Dermis blood vessel endothelial cell (primary cell): ENCODE measurements at places on chromosomes 1 and 21.

- DNase-seq: no peak
These were observed 4.0 kb downstream of the TCHHL1 start for GRCh38 chr1:152084853-152085252.

- no peak for DNase-seq
These were observed 1.8 kb downstream of the PEX11B start for GRCh38 chr1:145916745-145917144.

GRCh38 chr1:182367926-182368325 lies 23.7 kb downstream of the GLUL start:
- no peak for DNase-seq

DNA sequence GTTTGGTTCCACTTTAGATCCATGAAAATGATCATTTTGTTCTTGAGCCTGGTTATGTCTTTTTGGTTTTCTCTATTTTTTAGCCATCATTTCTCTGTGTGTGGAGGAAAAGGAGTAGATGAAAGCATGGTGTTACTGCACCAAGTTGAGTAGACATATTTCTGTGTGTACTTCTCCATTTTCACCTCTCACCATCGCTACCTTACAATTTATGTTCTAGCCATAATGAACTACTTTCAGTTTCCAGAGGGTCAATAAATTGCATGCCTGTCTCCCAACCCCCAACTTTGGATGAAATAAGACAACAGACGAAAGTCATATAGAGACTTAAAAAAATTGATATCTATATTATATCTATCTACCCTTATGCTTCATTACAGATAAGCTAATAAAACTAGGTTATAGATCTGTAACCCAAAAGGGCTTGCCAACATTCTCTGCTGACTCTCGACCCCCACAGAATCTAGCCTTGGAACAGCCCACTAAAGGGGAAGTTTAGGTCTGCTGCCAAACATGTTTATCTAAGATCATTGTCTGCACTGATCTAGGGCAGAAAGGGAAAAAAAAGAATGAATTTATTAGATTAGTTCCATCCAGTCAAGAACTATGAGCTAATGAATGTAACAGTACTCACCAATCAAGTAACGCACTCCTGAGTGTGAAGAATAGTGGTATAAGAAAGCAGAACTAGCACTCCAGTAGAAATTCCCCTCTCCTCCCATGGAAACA lies 7.5 kb upstream of the MAN1A2 start:
- DNase-seq: no peak

- DNase-seq: no peak
These were observed 4.1 kb downstream of the WNT3A start for GRCh38 chr1:228010921-228011320.

DNA sequence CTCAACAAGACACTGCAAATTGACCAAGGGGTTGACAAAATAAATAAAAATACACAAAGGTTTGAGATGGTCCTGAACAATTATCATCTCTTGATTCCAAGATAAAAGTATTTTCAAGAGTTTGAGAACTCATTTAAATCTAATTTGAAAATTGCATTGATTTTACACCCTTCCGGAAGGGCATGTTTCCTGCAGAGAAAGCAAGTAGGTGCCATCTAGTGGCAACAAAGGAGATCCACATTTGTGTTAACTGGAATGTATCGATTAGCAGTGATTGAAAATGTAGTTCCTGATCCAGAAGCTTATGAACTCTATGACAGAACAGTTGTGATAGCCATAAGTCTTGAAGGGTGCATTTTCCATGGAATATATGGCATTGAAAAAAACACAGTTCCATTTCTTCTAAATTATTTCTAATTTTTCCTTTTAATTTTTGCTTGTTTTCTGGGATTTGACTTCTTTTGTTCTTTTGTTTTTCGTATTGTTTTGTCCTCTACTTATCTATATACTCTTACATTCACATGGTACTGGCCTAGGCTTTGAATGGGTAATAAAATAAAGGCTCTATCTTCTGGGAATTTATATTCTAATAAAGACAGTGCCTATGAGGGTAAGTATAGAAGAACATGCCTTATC lies 143.7 kb downstream of the DNM3 start:
- peak; percentile 50 for DNase-seq

GRCh38 chr1:147821883-147822282 lies 61.5 kb upstream of the GJA5 start:
- DNase-seq: peak; percentile 51
